ENCODE measurements at places on chromosomes 7 and 10. TPM values are rescaled to one million over a fixed set of nuclear protein-coding genes. Genes with fewer than 3 reads are reported as not detected.
A peak's percentile ranks its signal among the peaks of the same experiment; 100 is the strongest.

GRCh38 chr7:100171087-100171681 lies 2.8 kb upstream of the GAL3ST4 start:
- no peak for DNase-seq

Gene HSPA12A
- 9.1 TPM for polyA plus RNA-seq

Gene COL13A1
- 5.7 TPM for polyA plus RNA-seq

Gene KLF14
- polyA plus RNA-seq: 0.03 TPM

- no peak for DNase-seq
Measured at GRCh38 chr10:72906446-72906845, 12.9 kb downstream of the OIT3 start.

- no peak for DNase-seq
Measured at GRCh38 chr7:65744406-65744805, 128.5 kb upstream of the VKORC1L1 start.

GRCh38 chr10:126137562-126138221 lies 241.3 kb downstream of the FANK1 start:
- DNase-seq: no peak

GRCh38 chr7:98134420-98135228 lies 28.0 kb downstream of the LMTK2 start:
- no peak for DNase-seq

- no peak for DNase-seq
Measured at GRCh38 chr10:74488907-74489306, 337.5 kb upstream of the KAT6B start.

Gene SH2B2
- polyA plus RNA-seq: 5.3 TPM

GRCh38 chr7:128826512-128826911 lies 3.7 kb upstream of the FLNC start:
- DNase-seq: no peak

Gene MYH16
- not detected for polyA plus RNA-seq

GRCh38 chr7:43569424-43569823 lies 13.5 kb upstream of the STK17A start:
- no peak for DNase-seq

Gene UCN3
- not detected for polyA plus RNA-seq

DNA sequence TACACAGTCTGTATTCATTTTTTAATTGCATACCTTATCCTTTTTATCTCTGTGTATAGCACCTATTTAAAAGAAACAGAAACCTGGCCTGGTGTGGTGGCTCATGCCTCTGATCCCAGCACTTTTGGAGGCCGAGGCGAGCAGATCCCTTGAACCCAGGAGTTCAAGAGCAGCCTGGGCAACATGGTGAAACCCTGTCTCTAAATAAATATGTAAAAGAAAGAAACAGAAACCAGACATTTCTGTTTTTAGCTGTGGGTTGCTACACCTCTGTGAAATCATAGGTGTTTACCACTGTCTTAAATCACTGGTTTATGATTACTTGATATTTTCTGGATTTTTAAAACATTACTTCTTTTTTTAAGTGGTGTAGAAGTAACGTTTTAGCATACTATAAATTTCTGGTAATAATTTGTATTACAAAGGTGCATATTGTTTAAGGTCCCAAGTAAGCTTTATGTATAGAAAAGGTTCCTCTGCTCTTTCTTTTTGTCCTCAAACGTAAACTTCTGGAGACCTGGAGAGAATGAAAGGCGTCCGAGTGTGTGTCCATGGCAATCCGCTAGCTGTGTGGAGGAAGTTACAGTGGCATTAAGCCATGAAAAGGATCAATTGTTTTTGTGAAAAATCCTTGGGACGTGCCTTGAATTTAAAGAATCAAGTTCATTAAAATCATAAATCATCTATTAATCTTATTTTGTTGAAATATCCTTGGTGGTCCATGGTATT lies 41.1 kb downstream of the PTPRZ1 start:
- no peak for DNase-seq

DNA sequence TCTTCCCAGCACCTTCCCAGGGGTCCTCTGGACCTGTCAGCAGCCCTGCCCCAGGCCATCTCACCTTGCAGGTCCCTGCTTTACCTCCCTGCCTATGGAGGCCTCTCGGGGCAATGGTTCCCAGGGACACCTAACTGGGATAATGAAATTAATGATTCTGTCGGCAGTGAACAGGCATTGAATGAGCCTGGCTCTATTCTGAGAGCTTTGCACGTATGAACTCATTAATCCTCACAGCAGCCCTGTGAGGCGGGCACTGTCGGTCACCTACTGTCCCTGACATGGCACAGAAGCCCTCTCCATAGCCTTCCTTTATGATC lies 22.9 kb downstream of the ADCYAP1R1 start:
- no peak for DNase-seq

DNA sequence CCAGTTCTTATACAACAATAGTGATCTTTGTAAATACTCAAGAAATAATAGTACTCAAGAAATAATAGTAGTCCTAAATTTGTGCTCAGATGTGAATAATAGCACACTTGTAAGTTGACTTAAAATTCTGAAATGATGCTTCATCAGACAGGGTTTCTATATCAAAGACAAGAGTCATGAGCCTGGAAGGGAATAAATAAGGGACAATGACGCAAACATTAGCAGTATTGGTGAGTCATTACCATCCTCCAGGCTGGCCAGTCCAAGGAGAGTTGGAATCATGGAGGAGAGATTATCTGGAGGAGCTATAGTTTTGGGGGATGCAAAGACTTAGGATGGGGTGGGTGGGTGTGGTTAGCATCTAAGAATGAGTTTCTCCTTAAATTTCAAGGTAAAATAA lies 6.1 kb upstream of the SH3PXD2A start:
- DNase-seq: no peak

Gene EPO
- not detected for polyA plus RNA-seq

Gene C7orf33
- not detected for polyA plus RNA-seq

- no peak for DNase-seq
Measured at GRCh38 chr7:151891182-151891581, 14.3 kb upstream of the PRKAG2 start.

DNA sequence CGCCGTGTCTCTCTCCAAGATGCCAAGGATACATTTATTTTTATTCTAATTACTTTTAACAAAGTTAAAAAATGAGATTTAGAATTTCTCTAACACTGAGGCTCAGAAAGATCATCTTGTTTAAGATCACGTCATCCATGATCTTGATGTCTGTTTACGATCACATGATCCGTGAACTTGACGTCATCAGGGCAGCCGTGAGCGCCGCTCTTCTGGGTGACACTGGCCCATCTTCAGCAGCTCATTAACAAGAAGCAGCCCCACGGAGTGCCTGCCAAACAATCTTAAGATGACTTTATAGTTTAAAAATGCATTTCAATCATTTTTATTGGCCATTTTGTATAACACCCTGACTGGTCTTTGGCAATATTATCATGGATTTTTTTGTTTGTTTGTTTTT lies 291.1 kb upstream of the PRKCQ start:
- no peak for DNase-seq

DNA sequence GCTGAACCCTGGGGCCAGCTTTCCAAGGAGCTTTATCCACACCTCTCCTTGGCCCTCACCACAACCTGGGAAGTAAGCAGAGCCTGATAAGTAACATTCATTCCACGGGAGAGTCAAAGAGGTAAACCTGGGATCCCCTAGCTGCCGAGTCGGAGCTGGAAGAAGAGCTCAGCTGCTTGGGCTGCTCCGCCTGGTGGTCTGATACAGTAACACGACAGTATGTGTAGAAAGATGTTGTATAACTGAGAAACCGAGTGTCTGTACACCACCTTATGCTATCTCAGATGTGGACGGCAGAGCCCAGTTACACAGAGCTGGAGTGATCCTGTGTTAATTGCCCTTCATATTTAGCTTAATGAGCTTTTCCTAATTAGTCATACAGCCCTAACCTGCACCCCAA lies 151.3 kb upstream of the KMT2E start:
- no peak for DNase-seq

Gene GJD4
- not detected for polyA plus RNA-seq

GRCh38 chr10:76543655-76544054 lies 1094.0 kb downstream of the KCNMA1 start:
- DNase-seq: no peak

Gene SAP25
- 2.5 TPM for polyA plus RNA-seq

GRCh38 chr7:105766421-105767073 lies 109.9 kb downstream of the ATXN7L1 start:
- no peak for DNase-seq

Gene GNB2
- polyA plus RNA-seq: 279 TPM

GRCh38 chr10:8056871-8057331 lies 2.4 kb downstream of the GATA3 start:
- DNase-seq: no peak

DNA sequence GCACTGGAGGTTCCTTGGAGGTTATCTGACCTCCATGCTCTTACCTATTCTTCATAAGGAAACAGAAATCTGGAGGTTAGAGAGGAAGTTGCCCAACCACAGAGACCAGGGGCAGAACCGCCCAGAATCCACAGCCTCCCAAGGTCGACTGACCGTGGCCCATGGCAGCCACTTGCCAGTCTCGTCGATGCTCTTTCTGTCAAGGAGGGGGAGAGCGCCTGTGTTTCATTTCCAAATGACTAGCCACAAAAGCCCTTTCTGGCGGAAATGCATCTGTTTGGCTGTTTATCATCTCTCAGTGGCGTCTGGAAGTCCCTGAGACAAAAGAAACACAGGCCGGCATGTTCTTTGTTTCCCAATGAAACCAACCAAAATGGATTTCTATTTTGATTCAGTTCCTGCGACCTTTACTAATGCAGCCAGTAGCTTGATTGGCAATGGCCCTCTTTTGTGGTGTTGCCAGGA lies 2.9 kb downstream of the RAMP3 start:
- DNase-seq: no peak

Gene PILRA
- polyA plus RNA-seq: 27.8 TPM

DNA sequence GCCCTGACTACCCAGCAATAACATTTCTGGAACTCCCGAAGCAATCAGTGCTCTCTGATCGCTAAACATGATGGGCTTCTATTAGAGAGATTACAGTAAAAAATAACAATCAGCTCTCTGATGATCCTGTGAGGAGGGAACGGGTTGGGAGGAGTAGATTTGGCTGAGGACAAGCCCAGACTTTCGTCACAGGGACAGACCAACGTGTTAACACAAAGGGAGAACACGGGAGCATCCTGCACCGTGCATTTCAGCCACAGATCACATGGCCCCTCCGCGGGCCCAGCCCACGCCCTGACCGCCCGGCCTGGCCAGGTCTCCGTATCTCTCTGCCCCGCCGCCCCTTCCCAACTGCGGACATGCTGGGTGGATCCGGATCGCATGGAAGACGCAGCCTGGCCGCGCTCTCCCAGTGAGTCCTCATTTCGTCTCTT lies 95.0 kb upstream of the AGBL3 start:
- peak; percentile 87 for DNase-seq

Gene NKX2-3
- not detected for polyA plus RNA-seq

DNA sequence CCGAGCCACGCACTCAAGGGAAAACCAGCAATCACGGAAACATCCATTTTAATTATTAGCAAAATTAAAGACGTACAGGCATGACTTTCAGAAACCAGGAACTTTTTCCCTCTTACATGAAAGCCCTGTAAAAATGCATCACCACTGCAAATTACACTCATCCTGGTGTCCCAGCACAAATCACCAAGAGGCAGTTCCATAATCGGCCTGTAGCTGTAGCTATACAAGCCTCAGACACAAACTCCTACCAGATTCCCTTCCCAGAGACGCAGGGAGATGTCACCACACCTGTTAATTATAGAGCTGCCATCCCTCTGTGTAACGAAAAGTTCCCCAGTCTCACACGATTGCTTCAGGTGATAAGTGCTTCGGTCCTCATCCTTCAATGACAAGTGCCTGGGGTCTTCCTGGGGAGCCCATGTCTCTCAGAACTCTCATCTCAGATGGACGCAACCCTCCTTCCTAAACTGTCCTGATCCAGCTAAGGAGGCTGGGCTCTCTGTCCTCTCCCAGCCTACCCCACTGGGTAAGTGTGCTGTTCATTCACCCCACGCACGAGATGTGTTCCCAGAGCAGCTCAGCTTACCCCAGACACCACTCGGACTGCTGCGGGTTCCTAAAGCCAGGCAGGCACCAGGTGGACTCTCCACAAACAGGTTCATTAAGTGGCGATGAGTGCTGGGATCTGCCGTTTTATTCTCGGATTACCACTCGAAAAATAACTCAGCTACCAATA lies 5.9 kb downstream of the FGFR2 start:
- no peak for DNase-seq

Gene ATAD1
- polyA plus RNA-seq: 30.7 TPM
